ENCODE measurements at places on chromosomes 2 and 18.

GRCh38 chr18:58862851-58863538, 1.7 kb upstream of the ZNF532 start:
- no peak for DNase-seq

DNA sequence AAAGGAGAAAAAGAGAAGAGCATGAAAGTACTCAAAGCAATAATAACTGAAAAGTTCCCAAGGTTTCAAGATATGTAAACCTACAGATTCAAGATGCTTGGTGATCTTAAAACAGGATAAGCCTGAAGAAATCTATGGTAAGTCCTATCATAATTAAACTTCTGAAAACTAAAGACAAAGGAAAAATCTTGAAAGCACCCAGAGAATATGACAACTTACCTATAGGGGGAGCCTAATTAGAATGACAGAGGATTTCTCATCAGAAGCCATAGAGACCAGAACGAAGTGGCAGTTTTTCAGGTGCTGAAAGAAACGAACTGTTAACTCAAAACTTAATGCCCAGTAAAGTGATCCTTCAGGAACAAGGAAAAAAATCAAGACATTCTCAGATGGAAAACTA, 59.7 kb downstream of the XDH start:
- no peak for DNase-seq

- DNase-seq = no peak
These were observed 130.6 kb downstream of the FMNL2 start for GRCh38 chr2:152465541-152465940.

GRCh38 chr2:46559261-46559660, 79.9 kb downstream of the TMEM247 start:
- DNase-seq = no peak

GRCh38 chr2:64232266-64232665, 88.0 kb upstream of the PELI1 start:
- DNase-seq = no peak

GRCh38 chr18:72942766-72943165, 75.0 kb upstream of the NETO1 start:
- DNase-seq = no peak

DNA sequence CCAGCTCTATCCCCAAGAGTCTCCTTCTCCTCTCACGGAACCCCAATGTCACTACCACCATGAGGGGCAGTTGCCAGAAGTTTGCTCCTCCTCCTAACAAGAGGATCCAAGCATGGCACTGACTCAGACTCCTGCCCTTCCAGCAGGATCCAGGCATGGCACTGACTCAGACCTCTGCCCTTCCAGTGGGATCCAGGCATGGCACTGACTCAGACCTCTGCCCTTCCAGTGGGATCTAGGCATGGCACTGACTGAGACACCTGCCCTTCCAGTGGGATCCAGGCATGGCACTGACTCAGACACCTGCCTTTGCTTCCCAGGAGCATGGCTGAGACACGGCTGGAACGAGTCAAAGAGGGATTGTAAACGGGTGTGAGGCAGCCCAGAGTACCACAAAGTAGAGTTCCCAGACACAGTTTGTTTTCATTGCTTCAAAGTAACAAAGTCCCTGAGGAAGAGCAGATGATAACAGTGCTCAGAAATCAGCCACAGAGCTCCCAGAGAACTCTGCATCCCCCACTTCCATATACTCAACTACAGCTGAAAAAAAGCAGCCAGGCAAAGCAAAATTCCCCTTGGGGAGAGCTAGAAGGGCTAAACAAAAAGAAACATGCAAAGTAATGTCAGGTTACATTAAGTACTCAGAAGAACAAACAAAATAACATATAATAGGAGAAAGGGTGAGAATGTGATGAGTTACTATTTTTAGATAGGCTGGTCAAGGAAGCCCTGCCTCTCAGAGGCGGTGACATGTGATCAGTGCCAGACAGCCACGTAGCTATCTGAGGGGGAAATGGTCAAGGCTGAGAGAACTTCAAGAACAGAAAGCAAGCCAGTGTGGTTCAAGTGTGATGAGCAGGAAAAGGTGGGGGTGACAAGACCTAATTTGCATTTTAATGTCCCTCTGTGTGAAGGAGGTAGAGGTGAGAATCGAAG, 3.0 kb downstream of the BUB1 start:
- DNase-seq = no peak

GRCh38 chr18:48821251-48821590, 129.5 kb downstream of the SMAD7 start:
- no peak for DNase-seq

Measured in left renal cortex interstitium (tissue), 4 donors.